ENCODE measurements at places on chromosomes 12 and 14.

- DNase-seq = no peak
Measured at GRCh38 chr12:111209811-111210210, 159.1 kb downstream of the PHETA1 start.

DNA sequence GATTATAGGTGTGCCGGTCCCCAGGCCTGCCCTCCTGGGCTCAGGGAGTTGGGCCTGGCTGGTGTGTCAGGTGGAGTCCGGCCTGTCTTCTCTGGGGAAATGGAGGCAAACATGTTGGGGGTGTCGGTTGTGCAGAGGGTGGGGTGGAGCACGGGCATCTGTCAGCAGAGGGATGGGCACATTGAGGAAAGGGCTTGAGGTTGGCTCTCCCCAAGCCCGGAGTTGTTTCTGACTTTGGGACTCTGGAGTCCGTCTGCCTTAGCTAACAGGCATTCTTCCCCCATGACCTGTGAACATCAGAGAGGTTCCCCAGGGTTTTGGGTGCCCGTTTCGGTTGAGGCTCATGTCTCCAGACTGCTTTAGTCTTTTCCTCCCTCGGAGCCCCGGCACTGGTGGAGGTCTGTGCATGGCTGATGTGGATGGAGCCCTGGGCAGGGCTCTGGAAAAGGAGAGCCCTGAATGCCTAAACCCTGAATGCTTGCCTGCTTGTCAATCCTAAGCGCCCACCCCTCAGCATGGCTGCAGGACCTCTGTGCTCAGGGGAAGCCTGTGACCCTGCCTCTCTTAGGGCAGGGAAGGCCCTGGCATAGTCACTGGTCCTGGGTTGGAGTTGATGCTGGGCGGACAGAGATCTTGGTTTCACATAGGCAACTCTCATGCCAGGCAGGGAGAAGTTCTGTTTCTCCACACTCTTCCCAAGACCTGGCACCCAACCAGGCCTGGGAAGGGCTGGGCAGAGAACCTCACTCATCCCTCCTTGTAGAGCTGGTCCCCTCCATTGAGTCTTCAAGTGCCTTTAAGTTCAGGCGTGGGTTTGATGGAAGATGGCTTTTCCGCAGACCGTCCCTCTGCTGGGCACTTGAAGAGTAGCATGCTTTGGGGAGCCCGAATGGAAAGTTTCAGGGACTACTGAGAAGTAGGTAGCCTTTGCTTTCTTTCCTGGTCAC lies 12.9 kb downstream of the NYNRIN start:
- DNase-seq = no peak

- no peak for DNase-seq
Measured at GRCh38 chr12:111975161-111975931, 37.6 kb downstream of the TMEM116 start.

DNA sequence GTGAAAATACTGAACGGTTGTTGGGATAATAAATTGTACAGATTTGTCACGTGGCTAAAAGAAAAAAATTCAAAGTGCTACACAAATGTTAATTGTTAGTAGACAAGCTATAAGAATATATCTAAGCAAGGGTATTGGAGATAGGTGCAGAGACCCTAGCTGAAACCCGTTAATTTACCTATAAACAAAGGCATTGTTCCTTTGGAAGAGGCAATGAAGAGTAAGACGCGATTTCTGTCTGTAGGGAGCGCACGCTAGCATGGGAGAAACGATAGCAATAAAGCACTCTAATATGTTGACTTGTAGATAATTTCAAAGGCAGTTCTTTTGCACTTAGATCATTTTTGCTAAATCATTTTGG lies 565 bp downstream of the CCDC77 start:
- no peak for DNase-seq

GRCh38 chr12:26297396-26298070 lies 102.2 kb downstream of the SSPN start:
- DNase-seq = no peak

GRCh38 chr12:103524238-103524875 lies 28.6 kb upstream of the C12orf42 start:
- DNase-seq = no peak

DNA sequence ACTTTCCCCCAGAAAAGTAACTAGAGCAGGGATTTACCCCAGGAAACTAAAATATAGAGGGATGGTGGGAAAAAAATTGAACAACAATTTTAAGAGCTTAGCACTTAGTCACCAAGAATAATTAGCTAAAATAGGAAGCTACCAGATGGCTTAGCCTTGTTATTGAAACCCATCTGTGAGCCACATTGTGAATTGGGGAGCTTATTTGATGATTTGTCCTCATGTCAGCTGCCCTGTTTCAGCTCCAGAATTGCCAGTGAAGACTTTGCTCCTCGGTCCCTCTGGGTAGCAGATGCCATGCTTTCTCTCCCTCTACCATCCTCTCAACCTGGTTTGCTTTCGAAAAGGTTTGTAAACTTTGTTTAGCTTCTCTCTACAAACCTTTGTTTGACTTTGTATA lies 67.7 kb upstream of the PTHLH start:
- no peak for DNase-seq

DNA sequence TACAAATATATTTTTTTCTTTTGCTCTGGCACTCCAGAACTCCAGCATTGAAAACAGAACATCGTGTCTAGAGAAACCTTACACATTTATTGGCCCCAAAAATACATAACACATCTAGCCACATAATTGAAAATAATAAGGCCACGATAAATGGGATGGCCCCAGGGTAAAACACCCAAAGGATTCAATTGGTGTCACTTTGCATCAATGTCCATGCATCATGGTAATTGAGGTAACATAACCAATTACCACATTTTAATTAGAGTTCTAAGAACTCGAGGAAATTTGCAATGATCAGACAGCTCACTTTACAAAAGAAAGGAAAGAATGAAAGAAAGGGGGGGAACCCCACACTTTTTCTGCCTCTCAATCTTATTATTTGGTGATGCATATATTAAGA lies 151.8 kb upstream of the NPAS3 start:
- DNase-seq = no peak

GRCh38 chr12:128091101-128091720 lies 175.8 kb upstream of the TMEM132C start:
- no peak for DNase-seq

DNA sequence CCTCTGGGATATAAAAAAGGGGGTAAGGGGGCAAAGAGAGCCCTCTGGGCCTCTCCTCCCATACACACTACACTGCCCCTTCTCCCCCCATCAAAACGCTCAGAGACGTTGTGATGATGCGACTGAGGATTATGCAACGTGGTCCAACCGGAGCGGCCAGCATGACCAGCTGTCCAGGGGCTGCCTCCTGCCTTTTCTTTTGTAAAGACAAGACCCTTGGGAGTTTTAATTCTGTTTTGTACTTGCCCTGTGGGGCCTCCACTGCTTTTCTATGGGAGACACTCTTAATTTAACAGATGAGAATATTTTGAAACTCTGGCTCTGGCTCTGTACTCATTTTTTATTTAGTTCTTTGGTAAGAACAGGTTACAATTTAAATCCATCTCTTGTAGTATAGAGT lies 7.2 kb downstream of the MBD6 start:
- DNase-seq = no peak

GRCh38 chr14:71267691-71268090 lies 360.4 kb downstream of the PCNX1 start:
- DNase-seq = no peak

DNA sequence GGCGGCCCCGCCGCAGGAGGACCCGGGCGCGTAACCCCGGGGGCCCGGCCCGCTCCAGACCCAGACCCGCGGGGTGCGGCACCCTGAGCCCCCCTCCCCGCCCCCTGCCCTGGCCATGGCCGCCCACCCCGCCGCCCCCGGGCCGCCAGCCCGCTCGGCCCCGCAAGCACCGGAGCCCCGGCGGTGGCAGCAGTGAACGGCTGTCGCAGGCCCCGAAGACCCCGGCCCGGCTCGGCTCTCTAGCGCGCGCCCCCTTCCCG lies 221 bp downstream of the MARCHF9 start:
- DNase-seq = no peak

DNA sequence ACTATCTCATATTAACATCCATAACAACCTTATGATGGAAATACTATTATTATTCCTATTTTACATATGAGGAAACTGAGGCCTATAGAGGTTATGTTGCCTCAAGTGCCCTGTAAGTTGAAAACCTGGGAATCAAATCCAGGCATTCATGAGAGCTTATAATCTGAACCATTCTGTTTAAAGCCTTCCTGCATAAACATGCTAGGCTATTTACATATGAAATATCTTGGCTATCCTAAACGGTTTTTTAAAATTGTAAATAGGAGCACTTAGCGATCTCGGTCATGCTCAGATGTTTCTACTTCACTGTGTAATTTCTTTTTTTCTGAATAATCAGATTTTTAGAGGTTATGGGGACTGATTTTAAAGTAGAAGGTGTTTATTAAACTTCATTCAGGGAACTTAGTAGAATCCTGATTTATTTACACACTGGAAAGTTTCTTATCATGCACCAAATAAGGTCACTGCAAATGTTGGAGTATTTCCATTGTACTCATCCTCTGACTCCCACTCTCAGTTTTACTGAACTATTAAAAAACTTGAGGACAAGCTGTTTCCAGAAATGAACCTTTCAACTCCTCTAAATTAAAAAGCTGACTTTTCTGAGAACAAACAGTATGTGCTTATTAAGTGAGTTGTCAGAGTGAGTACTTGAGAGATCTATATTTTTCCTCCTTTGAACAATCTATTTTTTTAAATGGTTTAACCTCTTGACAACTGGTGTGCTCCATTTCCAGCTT lies 141.7 kb downstream of the PIK3C2G start:
- DNase-seq = no peak

GRCh38 chr12:104956870-104957718 lies 996 bp downstream of the SLC41A2 start:
- no peak for DNase-seq

DNA sequence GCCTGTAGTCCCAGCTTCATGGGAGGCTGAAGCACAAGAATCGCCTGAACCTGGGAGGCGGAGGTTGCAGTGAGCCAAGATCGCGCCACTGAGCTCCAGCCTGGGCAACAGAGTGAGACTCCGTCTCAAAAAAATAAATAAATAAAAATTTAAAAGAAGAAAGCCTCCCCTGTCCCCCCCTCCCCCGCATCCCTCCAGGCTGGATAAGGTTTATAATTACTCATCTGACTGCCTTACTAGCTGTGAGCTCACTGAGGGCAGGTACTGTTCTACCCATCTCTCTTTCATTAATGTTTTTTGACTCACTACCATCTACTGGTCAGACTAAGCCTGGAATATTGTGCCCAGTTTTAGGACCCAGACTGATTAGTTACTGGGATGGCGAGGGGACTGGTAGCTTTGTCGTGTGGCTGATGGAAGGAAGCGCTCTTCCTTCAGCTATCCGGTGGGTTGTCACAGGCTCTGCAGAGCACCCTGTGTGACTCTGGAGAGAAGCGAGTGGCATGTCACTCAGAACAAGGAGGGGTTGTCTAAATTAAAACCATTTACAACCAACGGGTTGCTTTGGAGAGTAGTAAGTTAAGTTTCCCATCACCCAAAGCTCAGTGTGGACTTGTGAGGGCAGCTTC lies 16.9 kb downstream of the EVL start:
- no peak for DNase-seq

DNA sequence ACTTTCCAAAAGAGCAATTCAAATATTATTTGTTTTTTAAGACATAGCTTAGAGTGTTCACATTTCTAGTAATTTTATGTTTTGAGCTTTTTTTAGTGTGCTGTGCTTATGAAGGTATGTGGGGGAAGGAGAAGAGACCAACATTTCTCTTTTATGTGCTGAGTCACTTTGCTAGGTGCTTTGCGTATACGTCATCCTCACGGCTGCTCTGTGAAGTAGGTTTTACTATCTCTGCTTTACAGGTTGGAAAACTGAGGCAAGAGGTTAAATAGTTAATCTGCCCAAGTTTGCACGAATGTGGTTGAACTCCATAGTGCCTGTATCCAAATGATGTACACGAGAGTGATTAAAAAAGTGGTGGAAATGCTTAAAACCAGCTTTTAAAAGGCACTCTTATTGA lies 75.9 kb downstream of the AEBP2 start:
- no peak for DNase-seq

DNA sequence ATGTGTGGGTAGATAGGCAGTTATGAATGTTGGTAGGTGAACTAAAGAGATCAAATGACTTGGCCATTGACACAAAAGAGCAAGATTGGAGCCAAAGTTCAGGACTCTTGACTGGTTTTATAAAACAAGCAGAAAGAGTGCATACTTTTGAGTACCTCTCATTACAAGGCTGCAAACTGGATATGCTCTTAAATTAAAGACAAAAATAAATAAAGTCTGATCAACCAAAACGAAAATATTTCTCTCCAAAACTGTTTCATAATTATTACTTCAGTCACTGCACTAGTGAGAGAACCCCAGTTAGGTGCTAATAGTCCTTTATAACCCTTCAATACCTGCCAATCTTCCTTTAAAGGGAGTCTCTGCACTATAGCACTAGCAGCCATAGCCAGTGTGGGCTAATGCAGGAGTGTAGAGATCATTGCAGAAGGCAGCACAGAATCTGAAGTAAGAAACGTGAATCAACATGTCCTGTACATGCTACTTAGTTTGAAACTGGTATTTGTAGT lies 147.1 kb downstream of the FOXA1 start:
- no peak for DNase-seq

- no peak for DNase-seq
Measured at GRCh38 chr12:91952916-91953315, 192.7 kb downstream of the BTG1 start.

DNA sequence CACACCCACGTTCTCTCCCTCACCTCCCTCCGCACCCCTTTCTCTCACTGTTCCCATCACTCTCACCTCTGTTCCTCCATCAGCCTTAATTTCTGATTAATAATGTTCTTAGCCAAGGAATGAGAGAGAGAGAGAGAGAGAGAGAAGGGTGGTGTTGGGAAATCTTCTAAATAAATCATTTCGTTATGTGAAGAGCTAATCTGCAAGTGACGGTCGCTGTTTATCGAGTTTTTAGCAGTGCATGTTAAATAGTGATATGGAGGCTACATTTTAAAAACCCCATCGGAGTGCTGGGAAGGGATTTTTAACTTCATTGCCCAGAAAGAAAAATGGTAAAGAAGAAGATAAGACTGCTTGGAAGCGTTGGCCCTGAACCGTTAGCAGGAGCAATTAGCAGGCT lies 203.3 kb upstream of the LHX5 start:
- DNase-seq = no peak

GRCh38 chr12:99130808-99131553 lies 485.9 kb downstream of the APAF1 start:
- DNase-seq = no peak

DNA sequence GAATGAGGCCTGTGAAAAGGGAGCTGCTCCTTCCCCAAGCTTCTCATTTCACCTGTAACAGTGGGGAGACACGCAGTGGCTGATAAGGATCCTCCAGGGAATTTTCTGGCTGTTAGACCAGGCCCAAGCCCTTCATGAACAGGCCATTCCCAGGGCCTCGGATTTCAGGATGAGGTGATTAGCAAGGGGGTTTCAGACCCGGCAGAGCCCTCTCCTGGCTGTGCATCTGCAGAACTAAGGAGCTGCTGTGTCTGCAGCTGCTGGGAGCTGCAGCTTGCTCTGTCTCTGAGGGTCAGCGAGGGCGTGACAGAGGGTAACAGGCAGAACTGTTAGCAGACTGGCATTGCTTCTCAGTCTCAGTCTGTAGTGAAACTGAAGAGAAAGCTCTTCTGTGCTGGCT lies 110.4 kb downstream of the KCNA5 start:
- no peak for DNase-seq
